ENCODE measurements at places on chromosomes 6 and 20. TPM values are rescaled to one million over a fixed set of nuclear protein-coding genes. Genes with fewer than 3 reads are reported as not detected.

- no peak for DNase-seq
Observed at GRCh38 chr6:111423960-111424846, 58.8 kb downstream of the REV3L start.

DNA sequence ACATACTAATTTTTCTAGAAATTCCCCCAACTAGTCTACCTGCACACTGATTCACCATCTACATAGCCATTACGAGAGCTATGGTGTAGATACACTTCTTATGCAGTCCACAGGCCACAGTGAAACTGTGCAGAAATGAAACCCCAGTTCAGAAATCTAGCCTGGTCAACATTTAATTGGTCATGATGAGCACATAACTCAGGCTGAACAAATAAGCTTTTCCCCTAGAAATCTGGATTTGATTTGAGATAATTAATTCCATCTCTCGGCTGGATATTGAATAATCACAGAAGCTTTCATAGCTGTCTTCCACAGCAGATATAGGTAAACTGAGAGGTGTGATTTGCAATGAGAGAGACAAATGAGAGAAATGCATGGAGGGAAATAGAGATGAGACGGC lies 22.6 kb upstream of the TINAG start:
- DNase-seq = no peak

- no peak for DNase-seq
Observed at GRCh38 chr6:17602888-17603287, 2.8 kb downstream of the FAM8A1 start.

- no peak for DNase-seq
Observed at GRCh38 chr6:15293674-15294073, 47.8 kb downstream of the JARID2 start.

SLC22A7 gene
- not detected for total RNA-seq

GRCh38 chr20:48190757-48191156 lies 405.5 kb upstream of the SULF2 start:
- DNase-seq = no peak

TNNC2 gene
- not detected for total RNA-seq

- no peak for DNase-seq
Observed at GRCh38 chr6:142918339-142919042, 26.5 kb downstream of the HIVEP2 start.

L3MBTL3 gene
- total RNA-seq = 3.9 TPM

DNA sequence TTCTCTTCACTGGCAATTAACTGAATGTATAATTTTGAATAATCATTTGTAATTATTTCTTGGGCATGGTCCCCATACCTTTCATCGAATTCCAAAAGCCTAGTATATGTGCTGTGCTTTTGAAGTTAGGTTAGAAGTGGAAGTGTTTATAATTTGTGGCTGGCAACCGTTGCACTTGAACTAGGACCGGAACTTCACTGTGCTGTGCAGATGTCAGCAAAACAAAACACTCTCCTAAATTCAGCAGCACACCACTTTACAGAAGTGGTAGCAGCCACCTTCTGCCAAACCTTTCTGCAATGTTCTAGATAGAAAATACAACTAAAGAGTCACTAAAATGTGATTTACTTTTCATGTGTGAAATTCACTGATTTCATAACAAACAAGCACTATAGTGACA lies 111.9 kb downstream of the FAM83B start:
- no peak for DNase-seq

GRCh38 chr6:121748850-121749249 lies 313.4 kb downstream of the GJA1 start:
- DNase-seq = no peak
